ENCODE measurements at places on chromosomes 6 and 20.
A peak's percentile ranks its signal among the peaks of the same experiment; 100 is the strongest.

DNA sequence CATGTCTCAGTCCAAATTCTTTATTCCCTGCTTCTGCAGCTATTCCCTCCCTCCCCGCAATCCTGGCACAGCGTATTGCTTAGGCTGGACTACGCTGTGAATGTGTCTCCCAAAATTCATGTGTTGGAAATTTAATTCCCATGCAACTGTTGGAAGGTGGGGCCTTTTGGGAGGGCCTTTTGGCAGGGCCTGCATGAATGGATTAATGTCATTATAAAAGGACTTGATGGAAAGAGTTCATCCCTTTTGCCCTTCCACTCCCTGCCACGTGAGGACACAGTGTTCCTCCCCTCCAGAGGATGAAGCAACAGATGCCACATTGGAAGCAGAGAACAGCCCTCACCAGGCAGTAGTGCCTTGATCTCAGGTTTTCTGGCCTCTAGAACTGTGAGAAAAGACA lies 20.4 kb upstream of the NOTCH4 start:
- DNase-seq, result no peak

DNA sequence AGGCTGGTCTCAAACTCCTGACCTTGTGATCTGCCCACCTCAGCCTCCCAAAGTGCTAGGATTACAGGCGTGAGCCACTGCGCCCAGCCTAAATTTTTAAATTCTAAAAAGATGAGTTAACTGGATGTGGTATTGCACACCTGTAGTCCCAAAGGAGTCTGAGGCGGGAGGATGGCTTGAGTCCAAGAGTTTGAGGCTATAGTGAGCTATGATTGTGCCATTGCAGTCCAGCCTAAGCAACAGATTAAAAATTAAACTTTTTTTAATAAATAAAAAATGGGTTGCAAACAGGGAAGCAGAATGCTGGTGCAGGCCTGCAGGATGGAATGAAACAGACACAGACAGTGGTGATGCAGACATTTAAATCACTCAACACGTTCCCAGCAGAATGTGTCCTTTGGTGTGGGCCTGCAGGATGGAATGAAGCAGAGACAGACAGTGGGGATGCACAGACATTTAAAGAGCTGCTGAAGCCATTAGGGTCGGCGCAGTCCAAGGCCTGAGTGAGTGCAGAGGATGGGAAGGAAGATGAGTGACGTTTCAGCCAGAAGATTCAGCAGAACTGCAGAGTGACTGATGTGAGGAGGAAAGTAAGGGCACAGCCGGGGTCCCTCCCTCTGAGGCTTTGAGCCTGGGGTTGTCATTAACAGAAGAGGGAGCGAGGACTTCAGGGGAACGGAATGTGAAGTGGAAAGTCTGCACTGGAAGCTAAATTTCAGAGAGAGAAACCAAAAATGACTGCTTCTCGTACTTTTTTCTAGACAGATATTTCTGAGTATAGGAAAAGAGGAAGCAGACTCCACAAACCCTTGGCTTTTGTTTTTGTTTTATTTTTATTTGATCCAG lies 117.5 kb downstream of the RIN2 start:
- DNase-seq, result no peak

DNA sequence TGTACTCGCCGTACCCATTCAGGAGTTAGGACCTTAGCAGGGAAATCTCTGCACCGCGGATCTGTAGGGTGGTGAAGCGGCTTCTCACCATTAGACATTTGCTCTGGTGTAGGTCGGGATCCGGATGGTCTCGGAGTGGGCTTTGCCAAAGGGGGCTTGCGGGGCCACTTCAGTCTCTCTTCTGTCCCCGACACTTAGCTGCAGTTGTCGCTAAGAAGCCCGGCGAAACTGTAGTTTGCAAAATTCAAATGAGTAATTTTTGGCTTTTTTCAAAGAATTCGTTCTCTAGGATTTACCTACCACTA lies 433 bp downstream of the QRSL1 start:
- DNase-seq, result no peak

DNA sequence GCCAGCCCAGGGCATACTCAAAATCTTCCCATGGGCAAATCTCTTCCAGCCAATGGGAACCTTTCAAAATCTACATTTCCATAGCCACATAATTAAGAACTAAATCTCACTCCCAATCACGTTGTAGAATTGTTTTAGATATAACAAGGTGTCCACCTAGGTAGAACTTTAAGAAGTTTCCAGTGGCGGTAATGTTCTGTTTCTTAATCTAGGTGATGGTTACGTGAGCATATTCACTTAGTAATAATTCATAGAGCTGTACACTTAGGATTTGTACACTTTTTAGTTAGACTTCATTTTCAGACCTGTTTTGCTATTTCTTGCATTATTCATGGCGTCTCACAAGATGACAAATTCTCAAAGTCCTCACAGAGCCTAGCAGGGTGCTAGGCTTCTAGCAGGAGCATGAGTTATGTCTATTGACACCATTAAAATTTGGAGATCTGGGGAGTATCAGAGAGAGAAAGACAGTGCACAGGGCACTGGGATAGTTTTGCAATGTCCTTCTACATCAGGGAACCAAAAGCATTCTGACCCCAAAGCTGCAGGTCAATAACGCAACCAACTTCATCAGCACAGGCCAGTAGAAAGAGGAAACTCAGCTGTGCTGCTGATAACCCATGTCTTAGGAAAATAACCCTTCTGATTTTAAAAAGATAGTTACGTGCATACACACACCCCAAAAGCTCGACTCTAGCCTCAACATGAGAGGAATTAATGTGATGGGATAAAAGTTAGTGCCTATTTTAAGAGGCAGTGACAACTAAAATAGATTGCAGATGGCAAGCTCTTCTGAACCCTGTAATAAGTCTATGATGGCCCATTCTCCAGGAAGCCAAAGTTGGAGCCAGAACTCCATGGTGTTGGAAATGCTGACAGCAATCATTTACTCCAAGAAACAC lies 518.1 kb upstream of the JARID2 start:
- no peak for DNase-seq

DNA sequence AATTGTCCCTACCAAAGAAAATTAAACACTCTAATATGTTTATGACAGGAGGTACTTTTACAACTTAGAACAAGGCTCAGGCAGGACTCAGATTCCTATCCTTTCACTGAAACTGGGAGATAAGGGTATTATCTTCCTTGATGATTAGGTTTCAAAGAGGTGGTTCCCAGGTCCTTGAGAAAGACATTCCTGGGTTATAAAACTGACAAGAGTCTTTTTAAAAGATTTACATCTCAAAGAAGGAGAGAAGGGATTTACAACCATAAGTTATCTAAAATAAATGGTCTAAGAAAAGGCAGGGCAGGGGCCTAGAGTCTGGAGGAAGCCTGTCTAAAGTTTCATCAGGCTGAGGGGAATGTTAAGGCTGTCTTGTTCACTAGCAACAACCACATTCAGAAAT lies 1492.5 kb downstream of the HACE1 start:
- DNase-seq, result no peak

- peak; percentile 84 for DNase-seq
Observed at GRCh38 chr6:593139-593906, 63.6 kb downstream of the HUS1B start.

- no peak for DNase-seq
Observed at GRCh38 chr20:51563486-51564332, 21.2 kb upstream of the NFATC2 start.

GRCh38 chr20:45061244-45061643 lies 39.7 kb downstream of the KCNS1 start:
- DNase-seq, result no peak

- no peak for DNase-seq
Observed at GRCh38 chr6:73131706-73132105, 93.6 kb downstream of the KHDC1L start.

GRCh38 chr6:33785778-33786177 lies 3.2 kb downstream of the LEMD2 start:
- no peak for DNase-seq

DNA sequence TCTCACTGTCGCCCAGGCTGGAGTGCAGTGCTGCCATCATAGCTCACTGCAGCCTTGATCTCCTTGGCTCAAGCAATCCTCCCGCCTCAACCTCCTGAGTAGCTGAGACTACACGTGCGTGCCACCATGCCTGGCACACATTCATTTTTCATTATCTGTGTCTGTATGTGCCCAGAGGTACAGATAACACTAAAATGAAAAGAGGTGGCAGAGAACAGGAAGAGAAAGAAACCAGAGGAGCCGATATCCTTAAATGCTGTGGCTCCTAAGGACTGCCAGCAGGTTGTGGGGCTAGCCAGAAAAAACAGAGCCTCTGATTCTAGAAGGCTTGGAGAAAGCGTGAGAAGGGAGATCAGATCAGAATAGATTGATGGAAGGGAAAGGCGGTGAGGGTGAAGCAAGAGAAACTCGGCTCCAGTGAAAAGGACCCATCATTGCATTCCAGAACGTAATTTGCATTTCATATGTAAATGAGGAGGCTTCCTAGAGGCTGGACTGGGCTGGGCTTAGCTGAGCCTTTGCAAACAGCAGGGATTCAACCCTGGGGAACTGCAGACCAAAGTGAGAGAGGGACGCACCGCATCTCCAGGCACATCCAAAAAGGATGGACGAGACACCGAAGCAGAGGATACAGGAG lies 64.2 kb downstream of the GCNT2 start:
- no peak for DNase-seq

DNA sequence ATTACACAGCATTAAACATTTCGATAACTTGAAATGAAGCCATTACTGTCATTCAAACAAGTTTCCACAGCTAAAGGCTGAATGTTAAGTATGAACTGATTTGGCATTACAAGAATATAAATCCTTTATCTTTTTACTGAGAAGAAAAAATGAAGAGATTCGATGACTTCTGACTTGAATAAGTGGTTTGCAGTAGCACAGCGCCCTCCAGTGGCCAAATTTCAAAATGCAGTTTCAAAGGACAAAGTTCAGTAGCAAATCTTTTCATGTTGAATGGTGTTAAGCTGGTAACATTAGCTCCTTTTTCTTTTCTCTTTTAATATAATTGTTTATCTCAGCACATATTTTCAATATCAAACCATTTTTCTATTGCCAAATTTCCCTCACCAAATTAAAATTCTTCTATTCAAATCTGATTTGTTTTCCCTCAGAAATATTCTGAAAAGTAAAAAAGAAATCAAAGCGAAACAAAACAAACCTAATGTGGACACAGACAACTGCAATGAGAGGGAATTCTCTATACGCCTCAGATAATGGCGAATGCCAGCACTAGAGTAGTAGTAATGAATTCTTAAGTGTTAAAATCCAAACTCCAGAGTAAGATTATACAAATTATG lies 145.7 kb downstream of the BTBD9 start:
- DNase-seq, result peak; percentile 67

DNA sequence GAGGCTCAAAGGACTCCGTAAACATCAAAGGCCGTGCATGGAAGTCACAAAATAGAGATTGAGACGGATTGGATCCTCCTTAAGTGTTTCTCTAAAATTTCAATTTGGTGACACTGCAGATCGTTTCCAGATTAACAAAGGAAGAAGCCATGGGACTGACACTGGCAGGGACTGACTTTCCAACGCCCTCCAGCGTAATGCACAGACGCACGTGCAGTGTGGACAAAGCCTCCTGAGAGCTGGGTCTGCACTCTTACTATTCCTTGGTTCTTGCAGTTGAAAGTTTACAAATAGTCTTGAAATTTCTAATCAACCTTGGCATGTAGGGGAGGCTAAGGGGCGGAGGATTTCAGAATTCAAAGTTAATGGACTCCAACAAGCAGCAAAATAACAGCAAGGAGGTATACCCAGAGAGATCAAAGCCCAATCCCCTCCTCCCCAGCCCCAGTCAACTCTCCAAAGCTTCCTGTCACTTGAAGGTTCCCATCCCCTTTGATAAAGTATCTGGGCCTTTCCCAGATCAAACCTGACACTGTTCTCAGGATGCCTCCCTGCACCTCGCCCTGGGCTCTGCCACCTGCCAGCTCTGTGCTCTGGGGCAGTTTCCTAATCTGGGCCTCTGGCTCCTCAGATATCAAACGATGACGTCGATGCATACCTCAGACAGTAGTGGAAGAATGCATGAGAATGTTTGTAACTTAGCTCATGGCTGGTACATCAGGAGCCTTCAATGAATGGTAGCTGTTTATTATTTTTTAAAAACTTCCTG lies 106.5 kb upstream of the TRAF3IP2 start:
- no peak for DNase-seq

DNA sequence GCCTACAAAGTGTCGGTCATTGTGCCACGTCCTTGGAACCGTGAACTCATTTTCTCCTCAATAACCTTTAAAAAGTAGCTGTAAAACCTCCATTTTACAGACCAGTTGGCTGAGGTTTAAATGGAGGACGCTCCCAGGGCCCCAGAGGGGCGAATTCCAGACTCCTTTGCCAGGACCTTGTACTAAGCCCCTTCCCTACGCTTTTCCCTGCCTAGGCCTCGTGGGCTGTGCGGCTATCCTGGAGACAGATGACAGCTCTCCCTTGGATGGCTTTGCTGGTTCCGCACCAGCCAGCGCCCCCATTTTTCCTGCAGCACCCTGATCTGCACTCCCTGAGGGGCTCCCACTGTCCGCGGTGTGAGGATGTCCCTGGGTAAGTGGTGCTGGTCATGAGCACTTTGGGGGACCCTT lies 12.1 kb upstream of the SNHG17 start:
- no peak for DNase-seq

DNA sequence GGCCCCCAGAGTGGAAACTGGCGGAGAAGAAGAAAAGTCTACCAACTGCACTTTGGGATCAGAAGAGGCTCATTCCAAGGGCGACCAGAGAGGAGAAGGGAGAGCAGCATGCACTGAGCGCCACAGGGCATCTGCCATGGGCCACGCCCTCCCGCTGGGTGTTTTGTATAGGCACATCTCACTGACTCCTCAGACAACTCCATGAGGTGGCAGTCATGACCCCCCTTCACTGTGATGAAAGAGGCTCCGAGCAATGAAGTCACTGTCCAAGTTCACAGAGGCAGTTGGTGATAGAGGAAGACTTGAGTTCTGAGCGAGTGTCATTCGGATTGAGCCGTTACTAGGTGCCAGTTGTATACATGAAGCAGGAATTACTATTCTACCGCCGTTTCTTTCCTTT lies 15.4 kb downstream of the BPIFB1 start:
- DNase-seq, result no peak

DNA sequence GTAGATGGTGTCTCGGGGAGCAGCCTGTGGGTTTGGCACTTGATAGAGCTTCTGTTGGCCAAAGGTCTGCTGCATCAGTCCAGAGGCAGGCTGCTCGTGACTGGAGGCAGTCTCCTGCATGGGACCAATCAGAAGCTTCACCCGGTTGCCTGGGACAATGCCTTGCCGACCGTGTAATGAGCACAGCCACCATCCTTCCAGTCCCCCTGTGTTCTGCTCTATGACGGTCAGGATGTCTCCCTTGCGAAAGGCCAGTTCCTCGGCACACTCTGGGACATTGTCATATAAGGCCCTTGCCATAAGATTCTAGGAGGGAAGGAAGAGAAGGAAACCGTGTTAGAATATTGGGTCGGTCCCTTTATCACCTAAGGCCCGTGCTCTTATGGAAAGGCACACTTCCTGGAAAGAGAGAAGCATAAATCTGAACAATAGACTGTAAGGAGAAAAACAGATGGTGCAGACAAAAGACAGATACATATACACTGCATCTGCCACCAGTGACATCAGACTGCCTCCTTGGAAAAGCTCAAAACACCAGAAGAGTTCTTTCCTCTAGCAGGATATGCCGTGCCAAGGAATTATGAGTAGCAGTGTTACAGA lies 18.9 kb downstream of the NEDD9 start:
- no peak for DNase-seq

- DNase-seq, result no peak
Observed at GRCh38 chr6:166905013-166905412, 51.3 kb downstream of the RNASET2 start.

- DNase-seq, result no peak
Observed at GRCh38 chr20:63321148-63321831, 28.3 kb downstream of the COL20A1 start.
